Activated T-helper 1 cell treated with anti-CD3 and anti-CD28 coated beads, Interleukin-2, amount 50 U/mL, for 16 hours (primary cell): ENCODE measurements at places on chromosomes 1 and 21.

DNA sequence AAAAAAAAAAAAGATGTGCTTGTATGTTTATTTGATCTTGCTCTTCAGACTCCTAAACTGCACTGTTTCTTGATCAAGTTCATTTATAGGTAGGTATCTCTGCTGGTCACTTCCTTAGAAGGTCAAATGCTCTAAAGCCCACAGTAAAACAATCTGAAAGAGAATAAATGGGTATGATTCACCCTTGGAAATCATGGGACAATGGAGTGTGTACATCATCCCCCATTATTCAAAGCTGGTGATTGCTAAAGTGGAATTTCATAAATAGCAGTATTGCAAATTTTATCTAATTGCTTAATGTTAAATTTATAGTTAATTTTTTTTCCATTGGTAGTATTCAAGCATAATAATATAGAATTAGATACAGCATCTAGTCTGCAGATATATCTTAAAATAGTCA, 53.4 kb downstream of the MIER1 start:
- DNase-seq, result no peak

DNA sequence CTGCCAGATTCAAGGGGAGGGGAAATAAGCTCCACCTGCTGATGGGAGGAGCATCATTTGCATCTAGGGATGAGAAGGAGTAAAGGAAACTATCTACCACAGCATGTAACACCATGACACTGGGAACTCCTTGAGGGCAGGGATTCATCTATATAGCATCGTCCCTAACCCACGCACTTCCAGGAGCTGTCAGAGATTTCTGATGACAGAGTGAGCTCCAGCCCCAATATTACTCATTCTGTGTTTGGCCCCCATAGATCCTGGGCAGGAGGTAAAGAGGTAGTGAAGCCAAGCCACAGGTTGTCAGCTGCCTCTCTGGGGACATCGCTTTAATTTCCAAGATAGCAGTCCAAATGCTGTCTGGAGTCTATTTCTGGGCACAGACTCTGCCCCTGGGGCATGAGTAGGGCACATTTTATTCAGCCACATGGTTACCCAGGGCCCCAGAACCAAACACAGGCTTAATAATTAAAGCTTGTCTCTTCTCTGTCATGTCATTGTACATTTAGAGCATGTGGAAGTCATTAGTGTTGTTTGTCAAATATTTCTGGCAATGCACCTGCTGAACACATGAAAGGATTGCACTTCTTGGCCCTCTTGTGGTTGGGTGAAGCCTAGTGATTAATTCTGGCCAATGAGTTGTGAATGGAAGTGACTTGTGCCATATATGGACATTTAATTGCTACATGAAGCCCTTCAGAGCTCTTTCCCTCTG, 105.9 kb upstream of the POU3F1 start:
- DNase-seq, result no peak

- no peak for DNase-seq
These were observed 749 bp upstream of the TMEM39B start for GRCh38 chr1:32071758-32072621.

DNA sequence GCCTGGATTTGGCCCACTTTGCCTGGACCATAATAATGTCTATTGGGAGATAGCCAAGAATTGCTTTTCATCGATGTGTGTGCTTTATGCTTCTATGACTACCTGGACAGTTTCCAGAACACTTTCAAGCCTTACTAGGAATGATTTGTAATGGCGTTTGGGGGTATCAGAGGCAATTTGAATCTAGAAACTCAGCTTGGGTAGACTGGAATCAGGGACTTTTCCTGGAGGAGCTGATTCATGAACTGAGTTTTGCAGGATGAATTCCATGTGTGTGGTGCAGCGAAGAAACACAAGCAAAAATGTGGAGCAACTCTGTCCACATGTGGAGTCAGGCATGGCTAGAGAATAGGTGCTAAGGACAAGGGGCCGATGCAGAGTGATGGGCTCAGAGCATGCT, 11.9 kb upstream of the TMEM61 start:
- DNase-seq, result no peak

GRCh38 chr1:101203820-101204540, 32.8 kb upstream of the S1PR1 start:
- no peak for DNase-seq

- DNase-seq, result no peak
These were observed 155.5 kb upstream of the FGGY start for GRCh38 chr1:59141267-59141863.

DNA sequence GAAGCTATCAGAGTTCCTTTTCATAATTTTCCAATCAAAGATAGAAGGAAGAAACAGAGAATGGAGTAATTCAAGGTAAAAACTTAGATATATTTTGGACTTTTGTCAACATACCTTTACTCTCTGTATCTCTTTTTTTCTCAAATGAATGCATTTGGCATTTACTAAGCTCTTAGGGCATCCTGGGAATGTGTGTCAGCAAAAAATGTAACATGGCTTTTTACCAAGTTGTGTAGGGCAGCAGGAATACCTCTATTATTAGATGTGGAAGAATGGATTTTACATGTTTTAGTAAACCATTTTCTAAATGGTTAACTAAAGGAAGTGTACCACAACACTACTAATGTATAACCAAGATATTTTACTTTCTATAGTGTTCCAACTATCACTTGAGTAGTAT, 4.2 kb upstream of the COL11A1 start:
- no peak for DNase-seq

DNA sequence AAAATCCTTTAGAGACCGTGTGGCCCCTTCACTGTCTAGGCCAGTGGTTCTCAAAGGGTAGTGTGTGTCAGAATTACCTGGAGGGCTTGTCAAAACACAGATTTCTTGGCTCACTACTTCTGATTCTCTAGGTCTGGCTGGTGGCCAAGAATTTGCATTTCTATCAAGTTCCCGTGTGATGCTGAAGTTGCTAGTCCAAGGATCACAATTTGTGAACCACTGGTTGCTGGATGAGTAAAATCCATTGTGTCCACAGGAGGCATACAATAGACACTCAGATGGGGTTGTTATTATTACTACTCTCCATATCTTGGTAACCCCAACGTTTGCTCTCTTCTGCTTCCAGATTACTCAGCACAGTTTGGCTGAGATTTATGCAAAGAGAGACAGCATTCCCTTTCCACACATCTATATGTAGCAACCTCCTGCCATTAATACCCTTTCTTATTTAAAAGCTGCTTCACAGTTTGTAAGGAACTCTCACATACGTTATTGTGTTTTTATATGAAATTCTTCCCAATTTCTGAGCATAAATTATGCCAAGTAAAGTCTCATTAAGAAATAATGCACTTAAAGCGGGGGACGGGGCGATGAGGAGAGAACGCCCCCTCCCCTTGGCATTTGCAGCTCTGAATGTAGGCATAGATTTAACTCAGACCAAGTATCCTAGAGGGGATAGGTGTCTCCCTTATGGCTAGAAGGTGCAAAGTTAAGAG, 720 bp upstream of the TMCC2 start:
- DNase-seq, result no peak
